ENCODE measurements at places on chromosomes 13 and 19. TPM values are rescaled to one million over a fixed set of nuclear protein-coding genes. Genes with fewer than 3 reads are reported as not detected.

- no peak for DNase-seq
These were observed 12.9 kb upstream of the LRRC4B start for GRCh38 chr19:50580970-50581634.

IL17D gene
- total RNA-seq = 1.7 TPM

LHB gene
- total RNA-seq = not detected

WDR87 gene
- total RNA-seq = not detected

PPP1R37 gene
- 33.1 TPM for total RNA-seq

TEX26 gene
- total RNA-seq = not detected

DNA sequence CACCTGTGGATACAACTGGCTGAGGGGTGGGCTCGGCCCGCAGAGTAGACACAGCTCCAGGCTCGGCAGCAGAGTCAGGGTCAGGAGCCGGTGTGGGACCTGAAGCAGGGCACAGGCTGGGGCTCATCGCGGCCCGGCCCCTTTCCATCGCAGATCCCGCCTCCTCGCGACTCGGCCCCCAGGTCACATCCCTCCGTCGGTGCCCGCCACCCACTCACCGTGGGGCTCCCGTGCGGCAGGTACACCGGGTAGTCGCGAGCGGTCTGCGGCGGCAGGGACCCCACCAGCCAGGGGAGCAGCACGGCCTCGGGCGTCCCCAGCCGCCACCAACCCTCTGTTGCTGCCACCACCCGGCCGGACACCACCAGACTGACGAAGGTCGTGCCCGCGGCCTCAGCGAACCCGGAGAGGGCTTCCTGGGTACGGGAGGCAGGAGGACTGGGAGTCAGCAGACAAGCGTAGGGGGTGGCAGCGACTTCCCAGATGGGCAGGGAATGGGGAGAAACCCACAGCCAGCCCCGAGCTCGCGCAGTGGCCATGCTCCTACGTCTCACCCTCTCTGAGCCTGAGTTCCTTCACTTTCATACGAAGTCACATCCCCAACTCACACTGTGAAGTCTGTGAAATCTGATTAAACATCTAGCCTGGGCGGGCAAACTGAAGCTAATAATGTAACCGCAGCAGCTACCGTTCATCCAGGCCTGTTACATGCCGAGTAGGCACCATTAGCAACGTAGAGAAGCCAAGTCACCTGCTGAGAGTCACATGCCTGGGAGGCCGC is 3.7 kb downstream of the FUZ start:
- peak; percentile 67 for DNase-seq

DNA sequence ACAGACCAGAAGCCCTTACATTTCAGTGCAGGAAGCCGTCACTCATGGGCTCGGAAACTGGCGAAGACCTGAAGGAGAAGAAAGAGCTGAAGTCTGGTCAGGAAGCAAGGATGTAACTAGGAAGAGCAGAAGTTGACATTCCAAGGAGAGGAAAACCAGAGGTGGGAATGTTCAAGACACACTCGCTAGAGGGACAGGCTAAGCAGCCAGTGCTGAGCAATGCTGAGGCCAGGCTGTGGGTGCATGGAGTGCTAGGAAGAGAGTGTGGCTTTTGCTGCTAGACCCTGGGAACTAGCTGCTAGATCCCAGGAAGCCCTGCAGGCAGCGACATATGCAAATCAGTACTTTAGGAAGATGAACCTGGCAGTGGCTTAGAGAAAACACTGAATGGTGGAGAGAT is 12.1 kb upstream of the URAD start:
- no peak for DNase-seq

DNA sequence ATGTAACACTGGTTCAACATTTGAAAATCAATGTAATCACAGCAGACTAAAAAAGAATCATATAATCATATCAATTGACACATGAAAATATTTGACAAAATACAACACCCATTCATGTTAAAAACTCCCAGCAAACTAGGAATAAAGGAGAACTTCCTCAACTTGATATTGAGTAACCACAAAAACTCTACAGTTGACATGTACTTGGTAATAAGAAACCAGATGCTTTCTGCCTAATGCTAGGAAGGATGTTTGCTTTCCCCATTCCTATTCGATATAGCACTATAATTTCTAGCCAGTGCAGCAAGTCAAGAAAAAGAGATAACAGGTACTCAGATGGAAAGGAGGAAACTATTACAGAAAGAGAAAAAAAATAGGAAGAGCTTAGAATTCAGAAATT is 26.9 kb downstream of the UFM1 start:
- DNase-seq = no peak

DNA sequence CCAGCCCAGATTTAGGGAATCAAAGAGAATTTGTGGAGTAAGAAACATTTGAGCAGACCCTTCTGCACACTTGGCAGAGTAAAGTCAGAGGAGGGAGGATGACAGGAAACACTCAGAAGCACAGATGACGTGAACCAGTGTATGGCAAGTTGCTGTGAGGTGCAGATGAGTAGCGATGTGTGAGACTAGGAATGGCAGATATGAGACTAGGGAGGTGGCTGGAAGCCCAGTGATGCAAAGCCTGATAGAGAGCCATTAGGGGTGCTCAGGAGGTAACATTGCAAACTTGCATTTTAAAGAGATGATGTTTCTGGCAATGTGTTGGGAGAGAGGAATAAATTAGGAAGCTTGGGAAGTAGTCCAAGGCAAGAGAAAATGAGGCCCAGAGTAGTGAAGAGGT is 44.0 kb downstream of the PCDH17 start:
- DNase-seq = no peak
